ENCODE measurements at places on chromosomes 2 and 18. TPM values are rescaled to one million over a fixed set of nuclear protein-coding genes. Genes with fewer than 3 reads are reported as not detected.

Gene SULT1C2
- total RNA-seq, result not detected

Gene PSMA8
- 0.42 TPM for total RNA-seq

Gene APCDD1
- under 0.01 TPM for total RNA-seq

Gene FIGN
- total RNA-seq, result not detected

Gene GALNT5
- under 0.01 TPM for total RNA-seq

Gene GTF2A1L
- not detected for total RNA-seq

Gene REG3G
- not detected for total RNA-seq

Data from mononuclear cell (primary cell).